NCI-H1092 (cell line): ENCODE measurements at places on chromosomes 7 and 10.

GRCh38 chr10:64148607-64149006 lies 627.4 kb downstream of the REEP3 start:
- DNase-seq = no peak

DNA sequence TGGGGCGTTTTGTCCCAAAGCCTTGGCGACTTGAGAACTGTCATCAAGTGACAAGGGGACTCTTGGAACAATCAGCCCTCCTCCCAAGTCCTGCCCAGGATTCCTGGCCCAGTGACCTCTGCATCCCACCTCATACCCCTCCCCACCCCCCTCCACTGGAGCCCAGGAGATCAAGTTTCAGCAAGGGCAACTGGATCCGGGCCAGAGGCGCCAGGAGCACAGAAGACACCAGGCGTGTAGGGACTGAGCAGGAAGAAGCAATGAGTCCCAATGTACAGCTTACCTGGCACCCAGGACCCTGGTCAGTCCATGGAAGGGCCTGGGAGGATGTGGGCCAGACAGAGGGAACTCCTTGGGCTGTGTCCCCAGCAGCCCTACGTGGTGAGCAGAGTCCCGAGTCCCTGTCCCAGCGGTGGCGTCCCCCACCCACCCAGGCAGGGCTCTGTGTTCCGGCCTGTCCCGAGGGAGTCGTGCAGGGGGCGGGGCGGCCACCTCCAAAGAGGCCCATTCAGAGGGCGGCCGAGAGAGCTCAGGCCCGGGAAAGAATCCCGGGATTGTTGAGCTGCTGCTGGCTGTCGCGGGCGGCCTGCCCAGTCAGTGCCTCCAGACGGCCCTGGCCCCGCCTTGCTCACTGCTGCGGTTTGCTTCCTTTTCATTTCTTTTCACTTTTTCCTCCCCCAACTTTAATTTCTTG lies 254.1 kb downstream of the TNS3 start:
- DNase-seq = no peak

- DNase-seq = no peak
Measured at GRCh38 chr7:1846331-1847065, 176.4 kb downstream of the ELFN1 start.

DNA sequence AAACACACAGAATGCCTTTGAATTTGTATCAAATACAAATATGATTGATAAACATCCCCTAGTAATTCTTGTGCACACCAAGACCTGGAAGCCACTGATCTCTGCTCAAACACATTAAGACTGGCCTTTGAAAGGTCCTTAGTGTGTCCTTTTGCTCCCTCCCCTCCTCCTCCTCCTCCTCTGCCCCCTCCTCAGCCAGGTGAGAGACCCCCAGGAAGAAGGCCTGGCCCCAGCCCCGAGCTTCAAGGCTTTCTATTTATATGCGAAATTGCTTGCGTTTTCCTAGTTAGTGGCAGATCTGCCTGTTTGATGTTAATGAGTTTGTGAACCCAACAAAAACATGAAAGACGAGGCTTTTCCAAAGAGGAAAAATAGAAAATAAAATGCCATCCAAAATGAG lies 63.6 kb upstream of the TCF7L2 start:
- DNase-seq = no peak

DNA sequence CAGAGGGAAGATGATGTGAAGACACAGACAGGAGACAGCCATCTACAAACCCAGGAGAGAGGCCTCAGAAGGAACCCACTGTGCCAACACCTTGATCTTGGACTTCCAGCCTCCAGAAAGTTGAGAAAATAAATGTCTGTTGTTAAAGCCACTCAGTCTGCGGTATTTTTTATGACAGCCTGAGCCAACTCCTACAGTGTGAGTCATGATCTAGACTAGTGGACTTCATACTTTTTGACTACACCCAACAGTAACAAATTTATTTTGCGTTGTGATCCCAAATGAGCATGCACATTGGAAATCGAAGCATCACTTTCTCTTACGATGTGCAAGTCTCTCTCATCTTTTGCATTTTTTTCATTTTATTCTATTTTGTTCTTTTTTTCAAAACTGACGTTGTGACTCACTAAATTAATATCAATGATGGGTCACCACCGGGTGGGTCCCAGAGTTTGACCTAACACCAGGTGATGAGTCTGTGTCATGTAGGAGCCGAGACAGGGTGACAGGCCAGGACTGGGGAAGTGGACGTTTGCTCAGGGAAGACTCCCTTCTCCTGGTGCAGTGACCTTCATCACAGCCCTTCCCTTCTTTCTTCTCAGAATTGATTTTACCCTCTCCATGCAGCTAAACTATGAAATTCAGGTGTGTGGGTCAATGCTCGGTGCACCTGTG lies 28.9 kb downstream of the PHYH start:
- no peak for DNase-seq

DNA sequence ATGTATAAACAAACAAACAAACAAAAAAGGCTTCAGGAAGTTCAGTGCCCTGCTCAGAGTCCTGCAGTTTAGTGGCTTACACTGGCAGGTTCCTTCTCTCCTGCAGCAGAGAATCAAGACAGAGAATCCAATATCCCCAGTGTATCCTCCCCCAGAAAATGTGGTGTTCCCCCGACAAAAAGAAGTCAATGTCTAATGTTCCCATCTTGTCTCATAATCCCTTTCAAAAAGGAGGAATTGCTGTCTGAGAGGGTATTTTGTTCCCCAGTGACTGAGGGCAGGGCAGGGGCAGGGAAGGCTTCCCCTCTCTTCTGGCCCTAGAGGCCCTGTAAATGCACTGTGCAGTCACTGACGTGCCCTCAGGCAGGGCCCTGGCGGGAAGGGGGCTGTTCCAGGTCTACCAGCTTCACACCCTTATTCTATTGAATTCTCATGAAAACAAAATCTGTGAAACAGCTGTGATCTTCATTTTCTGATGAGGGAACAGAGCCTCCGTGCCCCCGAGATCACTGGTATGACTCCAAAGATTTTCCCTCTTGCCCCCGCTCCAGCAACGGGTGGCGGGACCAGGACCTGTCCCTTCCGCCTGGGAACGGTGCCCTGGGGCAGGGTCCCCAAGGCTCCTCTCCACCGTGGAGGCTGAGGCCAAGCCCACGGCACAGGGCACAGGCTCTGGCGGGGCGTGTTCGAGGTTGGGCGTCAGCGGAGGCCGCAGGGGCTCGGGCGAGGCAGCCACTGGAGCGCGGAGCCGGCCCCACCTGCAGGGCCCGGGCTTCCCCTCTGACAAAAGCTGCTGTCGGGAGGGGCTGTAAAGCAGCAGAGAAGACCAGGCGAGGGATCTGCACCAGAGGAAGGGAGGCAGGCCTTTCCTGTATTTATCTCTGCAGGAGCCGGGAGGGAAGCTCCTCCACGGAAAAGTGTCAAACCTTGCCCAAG lies 13.4 kb upstream of the WDFY4 start:
- no peak for DNase-seq

DNA sequence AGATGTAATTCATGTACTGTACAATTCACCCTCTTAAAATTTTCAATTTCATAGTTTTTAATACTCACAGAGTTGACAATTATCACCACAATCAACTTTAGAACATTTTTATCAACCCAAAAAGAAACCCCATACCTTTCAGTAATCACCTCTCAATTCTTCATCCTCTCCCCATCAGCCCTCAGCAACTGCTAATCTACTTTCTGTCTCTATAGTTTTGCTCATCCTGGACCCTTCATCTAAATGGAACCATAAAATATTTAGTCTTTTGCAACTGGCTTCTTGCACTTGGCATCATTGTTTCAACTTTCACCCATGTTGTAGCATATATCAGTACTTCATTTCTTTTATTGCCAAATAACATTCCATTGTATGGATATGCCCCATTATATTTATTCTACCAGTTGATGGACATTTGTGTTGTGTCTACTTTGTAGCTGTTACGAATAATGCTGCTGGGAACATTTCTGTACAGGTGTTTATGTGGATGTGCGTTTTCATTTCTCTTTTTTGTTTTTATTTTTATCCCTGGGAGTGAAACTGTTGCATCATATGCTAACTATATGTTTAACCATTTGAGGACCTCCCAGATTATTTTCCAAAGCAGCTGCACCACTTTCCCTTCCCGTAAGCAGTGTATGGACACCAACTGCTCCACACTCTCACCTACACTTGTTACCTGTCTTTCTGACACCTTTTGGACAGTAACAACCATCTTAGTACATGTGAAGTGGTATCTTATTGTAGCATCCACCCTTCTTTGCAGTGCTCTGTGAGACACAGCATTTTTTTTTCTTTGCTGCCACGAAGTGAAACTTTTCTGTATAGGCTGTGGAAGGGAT lies 65.4 kb upstream of the APBB1IP start:
- DNase-seq = no peak

GRCh38 chr10:62818426-62819011 lies 2.4 kb upstream of the EGR2 start:
- no peak for DNase-seq

DNA sequence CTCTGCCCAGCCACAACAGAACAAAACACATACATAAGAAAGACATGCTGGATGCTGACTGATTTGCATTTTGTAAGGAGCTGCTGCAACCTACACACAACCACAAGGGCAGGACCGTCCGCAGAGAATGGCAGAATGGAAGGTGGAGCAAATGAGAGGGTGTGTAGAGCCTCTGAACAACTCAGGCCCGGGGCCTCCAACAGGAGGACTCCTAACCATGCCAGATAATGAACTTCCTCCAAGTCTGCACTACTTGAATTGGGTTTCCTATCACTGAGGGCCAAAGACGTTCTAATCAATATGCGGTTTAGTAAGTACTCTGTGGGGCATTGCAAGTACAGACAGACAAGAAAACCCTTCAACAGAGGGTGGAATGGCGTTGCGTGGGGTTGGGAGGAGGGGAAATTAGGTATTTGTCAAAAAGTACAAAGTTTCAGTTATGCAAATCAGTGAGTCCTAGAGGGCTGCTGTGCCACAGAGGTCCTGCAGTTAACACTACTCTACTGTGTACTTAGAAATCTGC lies 14.6 kb downstream of the VOPP1 start:
- no peak for DNase-seq

GRCh38 chr10:52322936-52323335 lies 8.9 kb downstream of the DKK1 start:
- DNase-seq = no peak

GRCh38 chr7:47100817-47101435 lies 481.0 kb downstream of the TNS3 start:
- DNase-seq = no peak

GRCh38 chr7:21946222-21946709 lies 567 bp upstream of the CDCA7L start:
- DNase-seq = no peak

DNA sequence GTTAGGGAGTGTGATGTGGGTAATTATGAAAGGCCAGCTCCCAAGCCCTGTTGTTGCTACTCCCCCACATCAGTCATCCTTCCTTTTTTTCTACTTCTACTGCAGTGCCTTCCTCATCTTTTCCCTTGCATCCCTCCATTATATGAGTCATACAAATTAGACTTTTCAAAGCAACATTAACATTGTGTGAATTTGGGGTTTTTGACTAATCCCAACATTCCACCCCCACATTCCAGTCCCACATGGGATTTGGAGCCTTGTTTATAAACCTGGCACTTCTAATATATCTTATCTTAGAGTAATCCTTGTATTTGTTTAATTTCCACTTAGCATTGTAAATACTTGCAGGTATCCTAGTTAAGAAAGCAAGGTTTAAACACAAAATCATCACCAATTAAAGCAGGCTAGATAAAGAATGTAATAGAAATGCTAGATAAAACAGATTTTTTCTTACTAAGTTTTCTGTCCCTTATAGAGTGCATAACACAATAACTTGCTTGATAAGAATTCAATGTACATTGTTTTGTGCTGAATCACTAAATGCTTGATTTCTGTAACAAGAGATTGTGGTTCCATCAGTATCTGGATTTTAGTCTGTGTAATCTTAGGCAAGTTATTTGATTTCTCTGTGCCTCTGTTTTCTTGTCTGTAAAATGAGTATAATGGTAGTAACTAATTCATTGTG lies 165.8 kb downstream of the CFTR start:
- no peak for DNase-seq

DNA sequence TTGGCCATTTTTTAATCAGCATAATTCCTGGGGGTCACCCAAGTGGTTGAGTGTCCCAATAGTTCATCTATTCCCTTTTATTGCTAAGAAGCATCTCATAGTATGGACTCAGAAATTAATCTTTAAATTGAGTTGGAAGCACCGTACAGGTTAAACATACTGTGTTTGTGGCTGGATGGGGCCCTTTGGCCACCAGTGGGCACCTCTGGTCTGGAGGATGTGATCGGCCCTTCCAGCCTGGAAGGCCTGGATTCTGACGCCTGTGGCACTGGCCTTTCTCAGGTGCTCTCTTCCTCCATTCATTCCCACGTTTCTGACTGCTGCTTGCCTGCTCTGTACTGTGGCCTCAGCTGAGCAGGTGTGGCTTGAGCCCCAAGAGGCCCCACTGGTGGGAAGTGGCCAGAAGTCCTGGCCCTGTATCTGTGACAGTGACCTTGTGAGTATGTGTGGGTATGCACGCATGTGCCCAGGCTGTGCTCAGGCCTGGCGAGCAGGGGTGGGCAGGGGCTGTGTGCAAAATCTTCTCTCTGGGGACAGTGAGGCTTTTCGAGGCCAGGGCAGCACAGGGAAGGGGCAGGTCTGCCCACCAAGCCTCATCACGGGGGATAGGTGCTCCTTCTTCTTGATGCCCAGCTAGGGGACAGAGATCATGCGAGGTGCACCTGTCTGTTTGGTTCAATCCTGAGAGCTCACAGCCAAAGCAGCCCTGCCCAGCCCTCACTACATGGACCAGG lies 30.1 kb downstream of the LDB3 start:
- no peak for DNase-seq

GRCh38 chr7:22457471-22457870 lies 42.5 kb downstream of the STEAP1B start:
- no peak for DNase-seq

- DNase-seq = peak; percentile 14
Measured at GRCh38 chr10:35563261-35563891, 41.8 kb upstream of the GJD4 start.
